Activated CD4-positive, alpha-beta T cell treated with anti-CD3 and anti-CD28 coated beads, Interleukin-2, amount 50 U/mL, for 1 hour (primary cell): ENCODE measurements at places on chromosomes 11 and 22.

- DNase-seq = no peak
Observed at GRCh38 chr11:104329078-104329665, 165.2 kb upstream of the PDGFD start.

- no peak for DNase-seq
Observed at GRCh38 chr11:76664578-76665061, 5.9 kb downstream of the LRRC32 start.

DNA sequence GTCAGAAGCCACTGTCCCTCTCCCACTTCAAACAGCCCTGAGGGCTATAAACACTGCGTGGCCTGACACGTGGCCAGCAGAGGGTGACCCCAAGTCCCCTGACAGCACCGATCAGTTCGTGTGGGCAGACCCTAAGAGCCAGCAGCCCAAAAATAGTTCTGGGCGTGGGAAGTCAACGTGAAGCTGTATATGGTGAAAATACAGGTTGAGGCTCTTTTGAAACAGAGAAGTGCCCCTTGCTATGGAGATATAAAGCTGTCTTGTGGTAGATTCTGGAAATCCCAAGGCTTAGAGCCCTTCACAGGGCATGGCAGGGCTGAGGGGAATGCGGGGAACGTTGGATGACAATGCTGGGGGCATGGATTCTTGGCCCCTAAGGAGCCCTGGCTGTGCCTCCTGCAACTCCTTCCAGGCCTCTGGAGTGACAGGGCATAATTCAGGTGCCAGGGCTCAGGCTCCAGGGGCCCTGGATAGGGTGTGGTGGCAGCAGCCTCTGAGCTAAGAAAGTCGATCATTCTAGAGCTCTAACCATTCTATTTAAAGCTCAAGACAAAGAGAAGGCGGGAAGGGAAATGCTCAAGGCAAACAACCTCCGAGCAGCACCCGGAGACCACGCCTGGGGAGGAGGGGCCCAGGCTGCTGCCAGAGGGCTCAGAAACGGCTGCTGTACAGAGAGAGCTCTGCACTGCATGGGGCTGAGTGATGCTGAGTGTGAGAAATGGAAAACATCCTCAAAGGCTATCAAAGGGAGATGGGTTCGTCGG, 60.4 kb upstream of the CD5 start:
- DNase-seq = peak; percentile 86

DNA sequence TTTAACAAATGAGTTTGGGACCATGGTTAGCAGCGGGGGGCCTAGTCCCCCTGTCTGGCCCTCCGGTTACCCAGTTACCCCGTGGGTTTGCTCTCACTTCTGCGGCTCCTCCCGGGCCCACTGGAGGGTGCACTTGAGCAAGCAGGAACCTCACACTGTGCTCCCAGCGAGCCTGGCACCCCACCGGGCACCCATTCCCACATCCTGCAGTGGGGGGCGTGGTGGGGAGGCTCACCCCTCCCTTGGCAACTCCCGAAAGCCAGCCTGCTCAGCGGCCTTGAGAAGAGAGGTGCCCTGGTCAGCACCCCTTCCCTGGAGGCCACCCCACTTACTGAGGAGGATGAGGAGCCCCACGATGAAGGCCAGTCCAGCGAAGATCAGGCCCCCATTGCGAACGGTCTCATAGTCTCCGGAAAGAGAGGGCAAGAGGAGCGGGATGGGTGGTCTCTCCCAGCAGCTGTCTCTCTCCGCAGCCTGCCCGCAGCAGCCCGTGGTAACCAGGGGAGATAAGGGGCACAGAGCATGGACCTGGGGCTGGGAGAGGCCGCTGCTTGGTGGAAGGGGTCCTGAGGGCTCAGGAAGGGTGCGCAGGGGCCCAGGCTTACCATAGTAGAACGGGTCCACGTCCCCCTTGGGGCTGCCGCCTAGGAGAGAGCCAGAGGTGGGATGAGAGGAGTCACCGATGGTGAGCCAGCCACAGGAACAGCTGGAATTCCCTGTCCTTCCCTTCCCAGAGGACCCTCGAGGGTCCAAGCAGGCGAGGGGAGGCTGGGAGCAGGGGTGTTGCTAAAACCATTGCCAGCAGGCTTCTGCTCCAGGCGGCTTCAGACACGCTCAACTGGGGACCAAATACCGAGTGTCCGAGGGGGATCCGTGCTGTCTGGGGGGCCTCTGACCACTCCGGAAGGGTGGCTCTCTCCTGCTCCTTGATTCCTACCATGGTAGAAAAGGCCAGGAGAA, 2.2 kb downstream of the FXYD2 start:
- peak; percentile 53 for DNase-seq

DNA sequence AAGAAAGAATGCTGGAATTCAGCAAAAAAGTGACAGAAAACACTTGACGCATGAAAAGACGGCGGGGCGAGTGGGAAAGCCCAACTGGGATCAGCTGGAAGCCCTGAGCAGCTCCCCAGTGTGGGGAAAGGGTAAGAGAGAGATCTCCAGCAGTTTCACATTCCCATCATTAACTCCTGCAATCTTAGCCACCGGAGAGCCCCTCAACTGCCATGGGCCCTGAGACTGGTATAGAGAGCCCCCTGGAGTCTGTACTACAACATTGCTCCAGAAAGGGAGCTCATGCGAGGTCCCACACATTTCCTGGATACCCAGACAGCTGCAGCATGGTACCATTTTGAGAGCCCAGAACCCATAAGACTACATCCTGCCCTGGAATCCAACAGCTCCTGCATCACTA, 31.1 kb downstream of the MRGPRX4 start:
- no peak for DNase-seq

GRCh38 chr22:24066260-24066659, 55.2 kb downstream of the CABIN1 start:
- DNase-seq = no peak

DNA sequence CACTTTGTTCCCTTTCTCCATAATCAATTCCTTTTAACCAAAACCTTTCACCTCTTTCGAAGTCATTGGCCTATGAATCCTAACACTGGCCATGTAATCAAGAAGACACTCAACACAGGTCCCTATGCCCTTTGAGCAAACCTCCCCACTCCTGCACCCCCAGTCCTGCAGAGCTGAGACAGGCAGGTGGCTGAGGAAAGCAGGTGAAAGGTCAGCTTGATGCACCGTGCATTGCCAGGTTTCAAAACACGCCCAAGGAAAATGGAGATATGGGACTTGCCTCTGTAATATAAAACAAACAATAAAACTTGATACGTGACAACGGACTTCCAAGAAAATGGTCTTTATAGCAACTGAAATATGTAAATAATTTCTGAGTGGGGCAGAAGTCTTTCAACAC, 10.6 kb downstream of the CPT1A start:
- no peak for DNase-seq

- peak; percentile 38 for DNase-seq
Observed at GRCh38 chr22:43343262-43343669, at the start of gene SCUBE1. Gene SCUBE1, minus strand, starts transcription at chr22:43343372. Its CDS starts 111 bp downstream, at chr22:43343261.

- no peak for DNase-seq
Observed at GRCh38 chr11:92533657-92534335, 309.2 kb downstream of the FAT3 start.

GRCh38 chr11:62443390-62444235, 24.8 kb downstream of the SCGB1A1 start:
- no peak for DNase-seq

GRCh38 chr11:72722050-72722748, 30.0 kb downstream of the ARAP1 start:
- DNase-seq = peak; percentile 79

GRCh38 chr11:116613206-116613875, 159.4 kb downstream of the BUD13 start:
- DNase-seq = no peak

DNA sequence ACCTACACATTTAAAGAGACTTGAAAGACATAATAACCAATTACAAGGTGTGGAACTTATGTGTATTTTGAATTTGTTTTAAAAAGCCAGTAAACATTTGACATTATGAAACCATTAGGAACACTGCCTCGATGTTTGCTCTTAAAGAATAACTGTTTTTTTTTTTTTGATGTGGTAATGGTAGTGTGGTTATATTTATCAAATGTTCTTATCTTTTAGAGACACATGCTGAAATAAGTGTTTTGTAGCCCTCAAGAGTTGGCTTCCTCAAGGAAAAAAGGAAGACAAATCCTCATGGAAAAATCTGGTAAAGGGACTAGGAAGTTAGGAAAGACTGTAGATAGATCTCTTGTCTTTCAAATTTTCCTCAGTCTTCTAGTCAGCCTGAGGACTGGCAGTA, 2.2 kb upstream of the ABTB2 start:
- no peak for DNase-seq

- DNase-seq = no peak
Observed at GRCh38 chr11:70727899-70728620, 329.7 kb downstream of the CTTN start.

DNA sequence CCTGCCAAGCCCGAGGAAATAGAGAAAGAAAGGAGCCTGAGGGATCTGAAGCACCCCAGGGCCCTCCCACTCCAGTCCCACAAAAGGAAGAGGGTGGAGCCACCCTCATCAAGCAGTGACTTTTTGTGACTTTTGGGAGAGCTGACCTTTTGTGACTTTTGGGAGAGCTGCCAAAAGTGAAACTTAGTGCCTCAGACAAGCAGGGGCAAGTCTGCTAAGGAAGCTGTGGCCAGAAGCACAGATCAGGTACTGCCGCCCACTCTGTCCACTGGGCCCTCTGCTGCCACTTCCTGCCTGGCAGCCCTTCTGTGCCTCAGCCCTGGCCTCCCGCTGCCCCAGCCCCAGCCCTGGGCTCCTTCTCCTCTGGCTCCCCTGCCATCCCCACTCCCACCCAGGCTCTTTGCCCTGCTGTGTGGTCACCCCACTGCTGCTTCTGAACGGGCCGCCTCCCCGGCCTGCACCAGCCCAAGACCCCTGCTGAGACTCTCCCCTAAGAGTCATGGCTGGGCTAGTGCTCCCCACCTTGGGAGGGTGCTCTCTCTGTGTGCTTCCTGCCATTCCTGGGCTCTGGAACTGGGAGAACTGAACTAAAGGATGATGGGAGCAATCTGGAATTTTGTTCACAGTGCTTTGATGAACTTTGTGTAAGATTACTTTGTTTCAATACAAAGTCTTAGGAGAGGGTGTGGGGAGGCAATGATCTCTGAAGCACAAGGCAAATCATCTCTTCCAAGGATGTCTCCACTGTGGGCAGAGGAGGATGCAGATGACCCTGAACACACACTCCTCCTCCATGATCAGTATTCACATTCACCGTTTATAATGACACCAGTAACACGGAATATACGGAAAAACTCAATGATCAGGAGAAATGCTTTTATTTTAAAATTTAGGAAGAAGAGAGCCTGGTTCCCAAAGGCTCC, at the start of gene APOBEC3H:
Gene APOBEC3H (plus strand): TSS at position 147 of the 923 bp plus-strand sequence. CDS start 3,035 bp downstream, outside the sequence.
- DNase-seq = no peak
